ENCODE measurements at places on chromosomes 1 and 21.

DNA sequence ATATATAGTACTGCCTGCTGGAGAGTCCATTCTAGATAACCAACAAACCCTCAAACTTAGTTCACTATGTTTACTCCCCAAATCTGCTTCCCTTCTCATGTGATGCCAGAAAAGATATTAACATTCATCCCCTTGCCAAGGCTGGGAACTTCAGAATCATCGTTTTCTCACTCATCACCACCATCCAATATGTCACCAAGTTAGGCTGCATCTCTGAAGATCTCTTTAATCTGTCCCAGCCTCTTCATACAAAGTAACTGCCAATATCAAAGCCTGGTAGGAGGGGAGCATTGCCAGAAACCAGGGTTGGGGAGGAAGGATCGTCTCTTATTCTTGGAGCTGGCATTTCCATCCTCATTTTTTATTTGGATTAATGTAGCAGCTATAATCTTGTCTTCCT lies 71.6 kb downstream of the XCL2 start:
- no peak for DNase-seq

DNA sequence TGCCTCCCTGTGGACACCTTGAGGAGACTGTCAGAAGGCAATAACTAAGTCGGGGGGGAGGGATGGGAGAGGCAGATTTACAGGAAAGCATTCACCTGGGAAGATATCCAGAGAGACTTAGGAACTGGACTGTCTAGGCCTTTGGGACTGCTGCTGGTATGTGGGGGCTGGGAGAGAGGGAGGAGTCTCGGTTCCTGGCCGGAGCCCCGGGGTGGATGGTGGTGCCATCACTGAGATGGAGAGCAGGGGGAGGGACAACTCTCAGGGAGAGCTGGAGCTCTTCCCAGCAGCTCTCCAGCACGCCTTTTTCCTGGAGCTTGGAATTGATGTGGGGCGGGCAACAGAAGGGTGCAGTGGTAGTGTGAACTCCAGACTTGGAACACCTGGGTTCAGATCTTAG lies 22.1 kb downstream of the PTPRF start:
- no peak for DNase-seq

DNA sequence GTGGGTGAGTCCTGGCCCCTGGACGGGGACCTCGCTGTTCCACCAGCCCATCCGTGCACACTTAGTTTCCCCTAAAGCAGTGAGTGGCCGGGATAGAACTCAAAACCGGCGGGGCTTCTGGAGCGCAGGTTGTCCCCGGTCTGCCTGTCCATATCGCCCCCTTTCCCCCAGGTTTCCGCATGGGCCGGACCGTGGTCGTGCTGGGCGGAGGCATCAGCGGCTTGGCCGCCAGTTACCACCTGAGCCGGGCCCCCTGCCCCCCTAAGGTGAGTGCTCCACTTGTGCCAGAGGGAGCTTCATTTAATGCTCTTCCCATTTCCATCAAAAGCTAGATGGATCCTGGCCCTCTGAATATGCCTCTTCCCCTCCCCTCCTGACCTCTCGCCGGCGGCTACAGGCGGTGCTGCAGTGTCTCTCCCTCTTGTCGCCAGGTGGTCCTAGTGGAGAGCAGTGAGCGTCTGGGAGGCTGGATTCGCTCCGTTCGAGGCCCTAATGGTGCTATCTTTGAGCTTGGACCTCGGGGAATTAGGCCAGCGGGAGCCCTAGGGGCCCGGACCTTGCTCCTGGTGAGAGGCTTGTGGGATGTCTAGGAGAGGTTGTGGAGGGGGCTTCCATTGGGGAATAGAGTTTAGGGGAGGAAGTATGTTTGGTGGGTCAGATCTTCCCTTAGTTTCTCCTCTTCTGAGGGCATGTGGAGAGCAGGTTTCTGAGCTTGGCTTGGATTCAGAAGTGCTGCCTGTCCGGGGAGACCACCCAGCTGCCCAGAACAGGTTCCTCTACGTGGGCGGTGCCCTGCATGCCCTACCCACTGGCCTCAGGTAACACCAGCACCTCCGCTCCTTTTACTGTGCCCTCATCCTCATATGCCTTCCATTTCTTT lies 683 bp downstream of the PPOX start:
- no peak for DNase-seq

GRCh38 chr1:81377406-81377805 lies 423.3 kb upstream of the ADGRL2 start:
- DNase-seq: no peak

GRCh38 chr1:47536646-47537118 lies 98.8 kb downstream of the FOXD2 start:
- no peak for DNase-seq

DNA sequence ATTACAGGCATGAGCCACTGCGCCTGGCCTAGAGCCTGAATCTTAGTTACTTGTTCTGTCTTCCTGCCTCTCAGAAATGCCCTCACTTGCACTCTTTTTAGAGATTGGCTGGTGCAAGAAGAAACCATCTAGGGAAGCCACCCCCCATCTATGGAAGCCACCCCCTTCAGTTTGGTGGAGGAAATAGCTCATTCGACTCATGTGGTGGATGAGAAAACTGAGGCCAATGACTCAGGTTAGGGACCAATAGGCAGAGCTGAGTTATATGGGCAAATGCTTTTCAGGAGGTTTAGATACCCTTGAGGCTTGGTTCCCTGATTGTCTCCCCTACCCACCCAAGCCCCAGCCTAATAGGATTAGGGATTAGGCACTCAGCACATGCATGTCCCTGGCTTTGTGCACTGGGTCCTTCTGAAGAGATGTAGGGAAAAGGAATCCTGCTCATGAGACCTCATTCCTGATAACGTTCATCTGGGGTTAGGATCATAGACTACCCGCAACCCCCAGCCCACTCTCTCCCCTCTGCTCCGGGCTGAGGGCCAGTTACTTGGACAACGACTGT lies 77.1 kb downstream of the PAX7 start:
- no peak for DNase-seq

DNA sequence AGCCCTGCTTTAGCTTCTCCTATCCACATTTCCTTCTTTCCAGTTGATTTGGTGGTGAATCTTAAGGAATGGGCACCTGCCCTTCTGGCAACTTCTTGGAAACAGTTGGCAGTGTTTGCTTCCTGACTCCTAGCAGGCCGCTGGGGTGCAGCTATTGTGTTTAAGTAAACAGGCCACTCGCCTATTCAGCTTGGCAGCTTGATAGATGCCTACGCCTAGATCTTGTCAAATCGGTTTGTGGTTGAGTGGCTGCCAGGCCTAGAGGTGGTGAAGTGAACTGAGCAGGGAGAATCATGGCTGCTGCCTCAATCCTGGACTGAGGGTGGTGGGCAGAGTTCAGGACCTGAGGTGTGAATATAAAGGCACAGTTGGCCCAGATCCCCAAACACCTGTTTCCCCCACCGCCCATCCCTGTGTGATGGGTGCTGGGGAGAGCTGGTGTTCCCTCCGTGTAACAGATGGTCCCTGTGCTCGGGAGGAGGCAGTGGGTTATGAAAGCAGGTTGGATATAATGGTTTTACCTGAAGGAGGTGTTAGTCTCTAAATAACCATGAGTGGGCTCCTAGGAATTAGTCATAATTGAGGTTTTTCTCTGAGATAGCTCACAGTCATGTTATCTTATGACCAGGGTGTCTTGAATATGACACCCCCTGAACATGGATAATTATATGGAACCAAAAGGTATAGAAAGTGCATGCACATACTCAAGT lies 940 bp upstream of the PLA2G2C start:
- DNase-seq: no peak

DNA sequence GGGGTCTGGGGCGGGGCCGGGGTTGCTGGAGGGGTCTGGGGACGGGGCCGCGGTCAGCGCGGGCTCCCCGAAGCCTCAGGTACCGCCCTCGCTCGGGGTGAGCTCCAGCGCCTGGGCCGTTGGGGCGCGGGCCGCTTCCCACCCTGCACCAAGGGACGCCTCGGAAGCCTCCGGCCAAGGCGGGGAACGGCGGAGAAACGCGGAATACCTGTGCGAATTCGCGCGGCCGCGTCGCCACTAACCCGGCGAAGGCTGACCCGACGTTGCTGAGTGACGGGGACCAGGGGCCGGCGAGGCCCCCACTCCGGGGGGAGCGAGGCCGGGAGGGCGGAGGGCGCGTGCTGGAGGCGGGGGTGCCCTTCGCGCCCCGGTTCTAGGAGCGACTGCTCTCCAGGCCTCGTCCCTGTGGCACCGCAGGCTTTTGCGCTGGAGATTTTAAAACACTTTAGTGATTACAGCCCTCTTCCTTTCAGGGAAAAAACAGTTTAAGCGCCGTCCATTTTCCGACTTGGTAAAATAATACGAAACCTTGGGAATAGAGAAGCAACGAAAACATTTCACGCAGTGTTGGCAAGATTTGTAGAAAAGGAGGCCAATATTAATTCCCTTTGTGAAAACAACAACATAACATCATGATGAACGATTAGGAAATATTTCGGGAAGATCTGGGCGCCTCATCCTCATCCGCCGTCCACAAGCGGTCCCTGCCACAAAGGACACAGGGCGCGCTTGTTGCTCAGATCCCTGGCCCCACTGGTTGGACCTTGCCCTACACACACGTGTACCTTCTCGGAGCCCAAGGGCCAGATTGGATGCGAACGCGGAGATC lies 971 bp upstream of the GNG4 start:
- no peak for DNase-seq

DNA sequence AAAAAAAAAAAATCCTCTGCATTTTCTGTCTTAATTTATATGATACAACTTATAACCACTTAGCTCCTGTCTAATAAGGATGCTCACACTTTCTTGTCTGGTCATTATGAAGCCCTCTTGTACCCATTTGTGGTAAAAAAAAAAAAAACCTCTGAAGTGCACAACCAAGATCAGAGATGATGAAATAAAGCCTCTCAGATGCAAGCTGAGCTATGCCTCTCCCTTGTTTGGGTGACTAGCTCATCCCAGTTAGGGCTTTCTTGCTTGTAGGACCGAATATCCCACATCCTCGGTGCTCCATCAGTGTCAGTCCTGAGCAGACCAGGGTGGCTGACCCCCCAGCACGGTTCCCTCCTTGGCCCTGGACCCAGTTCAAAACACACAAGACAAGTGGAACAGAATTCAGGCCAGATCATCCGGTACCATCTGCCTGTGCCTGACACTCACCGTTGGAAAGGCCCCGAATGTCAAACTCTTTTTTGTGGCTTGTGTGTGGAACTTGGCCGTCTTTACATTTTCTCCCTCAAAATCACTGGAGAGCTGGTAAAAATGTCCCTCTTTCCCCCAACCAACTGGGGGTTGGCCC lies 6.3 kb upstream of the SELENON start:
- DNase-seq: peak; percentile 26

GRCh38 chr1:228062085-228062791 lies 20.3 kb upstream of the ARF1 start:
- DNase-seq: no peak

DNA sequence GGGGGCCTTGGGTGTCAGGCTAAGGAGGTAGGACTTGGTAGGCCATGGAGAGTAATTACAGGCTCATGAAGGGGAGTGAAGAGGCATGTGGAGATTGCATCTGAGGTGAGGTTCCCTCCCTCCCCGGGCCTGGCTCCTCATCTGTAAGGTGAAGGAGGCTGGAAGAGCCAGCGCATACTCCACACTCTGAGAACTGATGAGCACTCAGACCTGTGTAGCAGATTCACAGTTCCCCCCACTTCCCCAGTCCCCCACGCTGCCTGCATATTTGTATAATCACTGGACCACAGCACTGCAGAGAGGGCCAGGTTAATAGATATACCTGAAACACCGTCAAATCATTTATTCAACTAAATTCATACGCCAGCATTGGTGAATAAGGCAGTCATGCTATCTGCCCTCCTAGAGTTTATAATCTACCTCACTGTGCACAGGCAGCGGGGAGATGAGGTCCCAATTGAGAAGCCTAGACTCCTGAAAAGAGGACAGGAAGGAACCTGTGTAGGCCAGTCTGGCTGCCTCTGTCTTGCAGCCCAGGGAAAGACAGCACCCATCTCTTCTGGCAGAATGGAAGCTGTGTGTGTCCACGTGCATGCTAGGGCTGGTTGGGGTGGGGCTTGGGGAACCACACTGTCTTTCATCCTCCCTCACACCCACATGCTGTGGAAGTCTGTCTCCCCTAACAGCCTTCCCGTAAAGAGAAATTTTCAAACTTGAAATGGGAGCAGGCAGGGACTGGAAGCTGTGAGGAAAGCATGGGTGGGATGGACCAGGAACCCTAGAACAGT lies 110.6 kb upstream of the ATP1A1 start:
- DNase-seq: no peak

DNA sequence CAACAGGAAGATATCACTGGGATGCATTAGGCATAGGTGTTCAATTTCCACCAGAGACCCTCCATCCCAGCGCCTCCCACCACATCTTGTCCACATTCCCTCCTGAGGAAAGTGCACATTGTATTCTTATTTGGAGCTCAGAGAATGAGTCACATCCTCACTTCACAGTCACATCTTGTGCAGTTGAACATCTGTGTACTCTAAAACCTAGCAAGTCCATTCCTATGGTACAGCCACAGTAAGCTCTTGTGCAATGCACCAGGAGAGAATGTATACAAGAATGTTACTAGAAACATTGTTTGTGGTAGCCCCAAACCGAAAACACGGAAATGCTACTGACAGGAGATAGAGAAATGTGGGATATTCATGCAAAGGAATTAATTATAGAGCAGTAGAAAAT lies 1.6 kb upstream of the KDF1 start:
- DNase-seq: peak; percentile 97

DNA sequence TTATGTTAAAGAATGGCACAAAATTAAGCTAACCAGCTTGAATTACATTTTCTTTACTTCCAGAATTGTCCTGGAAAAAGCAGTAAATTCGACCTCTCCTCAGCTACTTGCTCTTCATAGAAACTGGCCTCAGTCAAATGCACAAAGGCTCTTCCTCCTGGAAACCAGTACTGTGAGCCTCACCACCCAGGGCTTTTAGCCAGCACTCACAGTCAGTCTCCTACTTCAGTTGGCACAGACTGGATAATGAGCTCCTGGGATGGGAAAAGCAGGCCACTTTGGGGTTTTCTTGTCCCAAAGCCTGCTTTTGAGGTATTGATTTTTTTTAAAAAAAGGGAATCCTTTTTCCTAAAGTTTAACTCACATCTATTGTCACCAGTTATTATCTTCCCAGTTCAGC lies 40.4 kb downstream of the SCYL3 start:
- no peak for DNase-seq

DNA sequence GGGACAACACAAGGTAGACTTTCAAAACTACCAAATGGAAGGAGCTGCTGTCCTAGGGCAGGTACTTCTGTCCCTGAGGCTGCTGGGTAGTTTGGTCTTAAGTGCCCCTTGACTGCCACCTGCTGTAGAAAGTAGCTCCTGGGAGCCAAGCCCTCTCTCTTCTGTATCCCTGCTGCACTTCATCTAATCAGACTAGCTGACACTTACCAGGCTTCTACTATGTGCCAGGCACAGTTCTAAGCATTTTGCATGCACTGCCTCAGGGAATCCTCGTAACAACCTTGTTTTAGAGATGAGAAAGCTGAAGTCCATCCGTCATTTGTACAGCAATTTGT lies 15.9 kb upstream of the SRSF4 start:
- peak; percentile 70 for DNase-seq

- DNase-seq: peak; percentile 79
Measured at GRCh38 chr1:205658943-205659581, 21.2 kb downstream of the SLC45A3 start.

- no peak for DNase-seq
Measured at GRCh38 chr1:41009466-41009865, 12.1 kb downstream of the SLFNL1 start.
